Umbilical cord (tissue), 2 donors: ENCODE measurements at places on chromosomes 2 and 18.

GRCh38 chr2:42804338-42804737 is 12.0 kb upstream of the HAAO start:
- DNase-seq = no peak

GRCh38 chr2:231929961-231930592 is 3.9 kb upstream of the NPPC start:
- DNase-seq = peak; percentile 50

DNA sequence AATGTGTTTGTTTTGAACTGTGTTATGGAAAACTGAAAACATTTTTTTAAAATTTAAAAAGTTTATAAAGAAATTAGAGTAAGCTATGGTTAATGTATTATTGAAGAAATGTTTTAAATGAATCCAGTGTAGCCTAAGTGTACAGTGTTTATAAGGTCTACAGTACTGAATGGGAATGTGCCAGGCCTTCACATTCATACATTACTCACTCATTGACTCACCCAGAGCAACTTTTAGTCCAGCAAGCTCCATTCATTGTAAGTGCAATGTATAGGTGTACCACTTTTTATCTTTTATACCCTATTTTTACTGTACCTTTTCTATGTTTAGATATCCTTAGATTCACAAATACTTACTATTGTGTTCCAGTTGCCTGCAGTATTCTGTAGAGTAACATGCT is 215.1 kb upstream of the THUMPD2 start:
- DNase-seq = peak; percentile 15

GRCh38 chr2:132037527-132038178 is 124.1 kb downstream of the ANKRD30BL start:
- peak; percentile 2 for DNase-seq

GRCh38 chr2:196073521-196073920 is 4.9 kb upstream of the DNAH7 start:
- DNase-seq = no peak

DNA sequence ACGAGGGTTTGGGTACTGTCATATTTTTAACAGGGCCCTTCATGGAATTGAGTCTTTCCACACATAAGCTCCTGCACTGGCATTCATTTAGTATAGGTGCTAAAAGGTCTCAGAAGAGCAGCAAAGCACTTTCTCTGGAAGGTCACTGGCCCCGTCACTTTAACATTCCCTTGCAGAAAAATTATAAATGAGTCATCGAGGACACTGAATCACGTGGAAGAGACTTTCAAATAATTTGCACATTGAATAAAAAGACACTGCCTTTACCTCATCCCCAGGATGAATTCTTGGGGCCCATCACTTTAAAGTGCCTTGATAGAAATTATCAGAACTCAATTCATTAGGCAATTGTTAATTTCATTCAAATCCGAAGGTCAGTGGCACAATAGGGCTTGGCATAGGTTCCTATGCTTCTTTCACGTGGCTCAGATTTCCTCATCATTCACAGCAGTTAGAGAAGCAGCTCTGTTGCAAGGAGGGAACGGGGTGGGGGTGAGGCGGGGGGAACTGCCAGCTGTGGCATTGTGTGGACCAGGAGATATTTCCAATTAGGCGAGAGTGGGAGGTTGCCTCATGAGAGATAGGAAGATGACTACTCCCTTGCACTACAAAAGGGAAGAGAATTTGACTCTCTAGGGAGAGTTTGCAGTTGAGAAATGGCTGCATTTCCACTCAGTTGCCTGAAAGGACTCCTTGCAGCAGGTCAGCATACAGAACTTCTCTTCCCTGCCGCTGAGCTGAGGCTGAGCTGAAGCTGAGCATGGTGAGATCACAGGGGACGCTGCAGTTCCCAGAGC is 86.3 kb upstream of the NPAS2 start:
- no peak for DNase-seq

- DNase-seq = no peak
Observed at GRCh38 chr2:165348441-165348840, 109.2 kb downstream of the SCN2A start.

DNA sequence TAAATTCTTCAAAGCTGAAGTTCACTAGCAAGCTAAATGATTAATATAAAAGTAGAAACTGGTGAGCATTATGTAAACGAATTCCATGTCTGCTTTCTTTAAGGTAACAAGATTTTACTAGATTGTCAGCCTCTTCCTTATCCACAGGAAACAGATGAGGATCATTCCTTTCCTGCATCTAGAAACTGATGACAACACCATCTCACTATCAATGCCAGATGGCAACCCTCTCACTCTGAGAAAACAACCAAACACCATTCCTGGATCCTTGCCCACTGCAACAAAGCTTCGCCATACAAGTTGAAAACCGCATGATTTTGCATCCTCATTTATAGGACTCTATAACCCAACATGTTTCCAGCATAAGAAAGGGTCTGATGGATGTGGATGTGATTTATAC is 122.9 kb downstream of the ZNF521 start:
- DNase-seq = peak; percentile 84
